ENCODE measurements at places on chromosomes 4 and X. TPM values are rescaled to one million over a fixed set of nuclear protein-coding genes. Genes with fewer than 3 reads are reported as not detected.

DNA sequence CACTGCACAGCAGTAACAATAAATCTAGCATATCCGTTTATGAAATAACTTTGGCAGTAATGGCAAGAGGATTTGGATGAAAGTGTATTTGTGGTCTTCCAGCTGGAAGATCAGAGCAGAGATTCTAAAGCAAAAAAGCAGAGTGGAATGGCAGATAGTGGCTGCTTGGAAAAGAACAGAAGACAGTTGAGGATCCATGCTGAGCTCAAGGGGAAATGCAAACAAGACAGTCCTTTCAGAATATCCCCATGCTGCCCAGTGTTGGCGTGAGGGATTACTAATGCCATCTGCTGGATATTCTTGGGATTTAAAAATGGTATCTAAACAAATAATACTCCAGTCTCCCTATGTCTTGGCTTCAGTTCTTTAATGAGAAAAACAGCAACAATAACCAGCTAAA, 629.1 kb upstream of the ATOH1 start:
- H3K4me3 ChIP-seq, result no peak overlapping the region
- H3K4me1 ChIP-seq, result no peaks in the 10 kb centered on the region
- DNase-seq, result no peak

DNA sequence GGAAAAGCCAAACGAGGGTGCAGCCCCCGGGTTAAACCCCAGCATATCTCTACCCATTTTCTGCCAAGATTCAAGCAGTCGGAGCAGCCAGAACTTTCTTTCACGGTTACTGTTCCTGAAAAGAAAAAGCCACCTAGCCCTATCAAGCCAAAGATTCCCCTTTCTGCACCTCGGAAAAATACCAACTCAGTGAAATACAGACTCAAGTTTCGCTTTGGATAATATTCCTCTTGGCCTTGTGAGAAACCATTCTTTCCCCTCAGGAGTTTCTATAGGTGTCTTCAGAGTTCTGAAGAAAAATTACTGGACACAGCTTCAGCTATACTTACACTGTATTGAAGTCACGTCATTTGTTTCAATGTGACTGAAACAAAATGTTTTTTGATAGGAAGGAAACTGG, 20.0 kb downstream of the FGF5 start:
- H3K4me1 ChIP-seq, result no peaks in the 10 kb centered on the region
- no peaks in the 10 kb centered on the region for H3K27me3 ChIP-seq
- no peak for DNase-seq
- no peaks in the 10 kb centered on the region for H3K36me3 ChIP-seq
- no peak overlapping the region for H3K27ac ChIP-seq

- no peaks in the 10 kb centered on the region for H3K4me1 ChIP-seq
- H3K36me3 ChIP-seq, result no peaks in the 10 kb centered on the region
- DNase-seq, result no peak
- no peak overlapping the region for H3K4me3 ChIP-seq
Observed at GRCh38 chr4:26284536-26284935, 36.3 kb upstream of the RBPJ start.

DNA sequence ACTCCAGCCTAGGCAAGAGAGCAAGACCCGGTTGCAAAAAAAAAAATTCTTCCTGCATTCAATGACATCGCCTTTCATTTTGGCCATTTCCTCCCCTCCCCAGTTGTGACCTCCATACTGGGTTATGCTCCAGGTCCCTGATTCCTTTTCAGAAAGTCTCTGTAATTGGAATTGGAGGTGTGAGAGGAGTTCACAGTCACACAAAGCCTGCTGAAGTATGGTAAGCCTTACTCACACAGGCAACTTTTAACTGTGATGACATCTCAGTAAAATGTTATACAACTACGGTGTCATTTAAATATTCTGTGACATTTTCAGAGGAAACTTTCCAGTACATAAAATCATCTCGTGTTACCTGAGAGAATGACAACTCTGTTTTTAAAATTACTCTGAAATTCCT, 73.6 kb downstream of the CEP44 start:
- H3K4me1 ChIP-seq, result no peaks in the 10 kb centered on the region
- H3K4me3 ChIP-seq, result no peak overlapping the region
- DNase-seq, result no peak

DNA sequence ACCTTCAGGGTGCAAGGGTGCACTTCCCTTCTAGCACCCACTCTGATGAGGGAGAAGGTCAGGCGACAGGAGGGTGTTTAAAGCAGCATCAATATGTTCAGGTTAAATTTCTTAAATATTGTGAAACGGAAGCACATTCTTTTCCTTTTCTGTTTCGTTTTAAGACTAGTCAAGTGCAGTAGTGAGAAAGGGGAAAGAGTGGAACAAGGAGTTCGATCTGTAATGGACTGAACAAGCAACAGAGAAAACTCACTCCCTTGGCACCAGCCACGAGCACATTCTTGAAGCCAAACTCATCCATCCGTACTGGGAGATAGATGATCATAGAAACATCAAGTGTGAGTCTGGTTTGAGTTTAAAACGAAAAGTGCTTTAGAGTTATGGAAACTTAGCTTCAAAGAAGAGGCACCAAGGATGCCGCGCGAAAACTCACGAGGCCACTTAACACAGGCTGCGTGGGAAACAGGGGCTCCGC, 815 bp downstream of the FAM53A start:
- no peaks in the 10 kb centered on the region for H3K4me1 ChIP-seq
- H3K36me3 ChIP-seq, result no peaks in the 10 kb centered on the region
- H3K27me3 ChIP-seq, result no peaks in the 10 kb centered on the region
- peak; percentile 68 for DNase-seq
- H3K27ac ChIP-seq, result peak overlapping the region; percentile 77
- H3K4me3 ChIP-seq, result peak overlapping the region; percentile 77

The WDR17 gene
- total RNA-seq, result 1.2 TPM

DNA sequence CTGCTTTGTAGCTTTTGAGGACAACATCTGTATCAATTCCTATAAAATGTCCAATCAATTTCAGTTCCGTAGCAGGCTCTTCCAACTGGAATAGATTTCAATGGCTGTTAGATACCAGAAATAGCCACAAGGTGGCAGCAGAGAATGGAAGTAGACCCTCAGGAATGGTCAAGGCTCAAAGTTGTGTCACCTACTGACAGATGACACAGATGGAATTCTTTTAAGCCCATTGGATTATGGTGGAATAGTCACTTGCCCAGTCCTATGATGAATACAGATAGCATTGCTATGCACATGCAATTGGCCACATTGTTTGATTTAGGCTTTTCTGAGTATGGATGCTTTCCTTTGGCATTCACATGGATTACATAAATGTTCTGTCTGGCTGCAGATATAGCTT, 130.4 kb upstream of the RADX start:
- H3K27ac ChIP-seq, result no peak overlapping the region
- H3K4me3 ChIP-seq, result no peak overlapping the region
- no peaks in the 10 kb centered on the region for H3K36me3 ChIP-seq
- no peaks in the 10 kb centered on the region for H3K4me1 ChIP-seq
- no peak for DNase-seq
- H3K27me3 ChIP-seq, result no peaks in the 10 kb centered on the region

GRCh38 chr4:187380181-187380581, 615.4 kb upstream of the ZFP42 start:
- no peak overlapping the region for H3K4me3 ChIP-seq
- H3K27me3 ChIP-seq, result no peaks in the 10 kb centered on the region
- DNase-seq, result no peak
- H3K27ac ChIP-seq, result no peak overlapping the region
